ENCODE measurements at places on chromosomes 6 and 20.

DNA sequence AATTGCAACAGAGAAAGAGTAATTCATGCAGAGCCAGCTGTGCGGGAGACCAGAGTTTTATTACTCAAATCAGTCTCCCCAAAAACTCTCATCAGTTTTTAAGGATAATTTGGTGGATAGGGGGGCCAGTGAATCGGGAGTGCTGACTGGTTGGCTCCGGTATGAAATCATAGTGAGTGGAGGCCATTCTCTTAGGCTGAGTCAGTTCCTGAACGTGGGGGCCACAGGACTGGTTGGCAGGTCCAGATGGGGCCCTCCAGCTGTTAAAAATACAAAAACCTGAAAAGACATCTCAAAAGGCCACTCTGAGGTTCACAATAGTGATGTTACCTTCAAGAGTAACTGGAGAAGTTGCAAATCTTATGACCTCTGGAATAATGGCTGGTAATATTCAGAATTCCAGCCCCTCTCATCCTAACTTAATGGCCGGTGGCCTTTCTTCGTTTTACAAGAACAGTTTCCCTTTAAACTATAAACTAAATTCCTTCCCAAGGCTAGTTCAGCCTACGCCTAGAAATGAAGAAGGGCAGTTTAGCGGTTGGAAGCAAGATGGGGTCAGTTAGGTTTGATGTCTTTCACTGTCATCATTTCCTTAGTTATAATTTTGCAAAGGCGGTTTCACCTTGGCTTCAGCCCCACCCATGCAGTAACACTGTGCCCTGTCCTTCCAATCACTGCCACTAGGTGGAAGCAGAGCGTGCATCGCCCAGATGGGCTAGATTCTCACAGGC lies 6.8 kb upstream of the MICA start:
- DNase-seq: peak; percentile 76

DNA sequence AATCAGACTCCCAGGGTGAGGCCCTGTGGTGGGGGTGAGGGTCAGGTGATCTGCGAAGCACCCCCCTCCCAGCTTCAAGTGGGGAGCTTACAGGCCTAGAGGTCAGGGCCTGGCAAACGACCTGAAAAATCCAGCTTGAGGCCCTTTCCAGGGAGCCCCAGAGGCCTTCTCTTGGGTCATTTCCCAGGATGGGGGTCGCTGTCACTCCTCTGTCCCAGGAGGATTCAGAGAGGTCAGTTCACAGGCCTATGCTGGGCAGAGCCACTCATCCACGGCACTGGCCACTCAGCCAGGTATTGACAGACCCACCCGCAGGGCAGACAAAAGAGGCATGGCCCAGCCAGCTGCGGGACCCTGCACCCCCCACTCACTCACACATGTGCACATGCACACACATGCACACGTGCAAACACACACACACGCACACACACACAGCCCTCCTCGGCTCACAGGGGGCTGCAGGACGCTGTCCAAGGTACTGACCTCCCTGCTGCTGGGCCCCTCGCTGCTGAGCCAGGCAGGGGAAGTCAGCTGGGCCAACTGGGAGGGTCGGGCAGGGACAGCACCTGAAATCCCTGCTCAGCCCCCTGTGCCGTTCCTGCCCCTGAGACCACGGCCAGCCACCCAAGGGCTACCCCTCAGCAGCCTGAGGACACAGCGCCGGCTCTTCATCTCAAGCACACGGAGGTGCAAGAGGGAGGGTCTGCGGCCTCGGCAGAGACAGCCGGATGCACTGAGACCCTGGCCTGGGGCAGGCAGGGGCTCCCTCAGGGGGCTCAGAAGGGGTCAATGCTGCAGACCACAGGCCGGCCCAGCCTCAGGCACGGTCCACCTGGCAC lies 113.8 kb downstream of the TAF4 start:
- peak; percentile 28 for DNase-seq

- no peak for DNase-seq
These were observed 47.6 kb downstream of the AGPAT4 start for GRCh38 chr6:161226009-161226964.

GRCh38 chr6:111551521-111552231 lies 54.0 kb downstream of the TRAF3IP2 start:
- no peak for DNase-seq

GRCh38 chr6:38436726-38437465 lies 202.8 kb downstream of the BTBD9 start:
- peak; percentile 59 for DNase-seq

- no peak for DNase-seq
These were observed 430.8 kb upstream of the RUNX2 start for GRCh38 chr6:44897316-44897715.

DNA sequence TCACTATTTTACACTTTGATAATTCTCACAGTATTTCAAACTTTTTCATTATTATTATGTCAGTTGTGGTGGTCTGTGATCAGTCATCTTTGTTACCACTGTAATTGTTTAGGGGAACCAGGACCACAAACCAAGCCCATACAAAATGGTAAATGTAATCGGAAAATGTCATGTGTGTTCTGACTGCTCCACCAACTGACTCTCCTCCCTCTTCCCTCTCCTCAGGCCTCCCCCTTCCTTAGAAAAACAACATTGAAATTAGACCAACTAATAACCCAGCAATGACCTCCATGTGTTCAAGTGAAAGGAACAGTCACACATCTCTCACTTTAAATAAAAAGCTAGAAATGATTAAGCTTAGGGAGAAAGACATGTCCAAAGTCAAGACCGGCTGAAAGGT lies 63.8 kb downstream of the GMDS start:
- no peak for DNase-seq

- peak; percentile 56 for DNase-seq
These were observed 864 bp upstream of the PKIG start for GRCh38 chr20:44581515-44581914.

- DNase-seq: peak; percentile 97
These were observed 39.7 kb downstream of the ANKEF1 start for GRCh38 chr20:10074513-10074912.

- DNase-seq: no peak
These were observed 33.1 kb downstream of the PTPN1 start for GRCh38 chr20:50543326-50543725.

- DNase-seq: no peak
These were observed 38.8 kb upstream of the FOXA2 start for GRCh38 chr20:22623211-22623610.

DNA sequence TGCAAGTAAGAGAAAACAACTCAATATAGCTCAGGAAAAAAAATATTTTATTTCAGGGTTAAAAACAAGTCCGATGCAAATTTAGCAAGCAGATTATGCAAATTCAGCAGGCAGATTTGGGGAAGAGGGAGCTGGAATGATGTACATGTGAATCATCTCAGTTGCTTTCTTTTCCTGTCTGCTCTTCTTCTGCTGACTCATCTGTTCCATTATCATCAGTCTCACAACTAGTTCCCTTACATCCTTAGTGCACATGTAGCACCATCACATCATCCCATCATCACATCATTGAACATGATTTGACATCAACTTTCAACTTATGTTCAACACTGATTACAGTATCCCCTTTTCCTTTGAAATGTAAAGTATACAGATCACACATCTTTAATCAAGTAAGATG lies 11.5 kb upstream of the DEFB113 start:
- DNase-seq: peak; percentile 3

- DNase-seq: no peak
These were observed 1.4 kb upstream of the HECA start for GRCh38 chr6:139133262-139134063.

Measured in fibroblast of skin of back (primary cell).